ENCODE measurements at places on chromosomes 3 and 15. TPM values are rescaled to one million over a fixed set of nuclear protein-coding genes. Genes with fewer than 3 reads are reported as not detected.

USP13 gene
- total RNA-seq = 9.3 TPM

IGSF10 gene
- 7.7 TPM for total RNA-seq

SNURF gene
- 21.4 TPM for total RNA-seq

NPAP1 gene
- total RNA-seq = not detected

- H3K27me3 ChIP-seq = no peaks in the 10 kb centered on the region
- H3K27ac ChIP-seq = no peak overlapping the region
- H3K36me3 ChIP-seq = no peaks in the 10 kb centered on the region
- no peak overlapping the region for H3K4me3 ChIP-seq
- peaks cover 2% of the 10 kb centered on the region for H3K4me1 ChIP-seq
- no peak for DNase-seq
These were observed 37.6 kb upstream of the UBE2E2 start for GRCh38 chr3:23165571-23165970.

NMB gene
- 5.2 TPM for total RNA-seq

DNA sequence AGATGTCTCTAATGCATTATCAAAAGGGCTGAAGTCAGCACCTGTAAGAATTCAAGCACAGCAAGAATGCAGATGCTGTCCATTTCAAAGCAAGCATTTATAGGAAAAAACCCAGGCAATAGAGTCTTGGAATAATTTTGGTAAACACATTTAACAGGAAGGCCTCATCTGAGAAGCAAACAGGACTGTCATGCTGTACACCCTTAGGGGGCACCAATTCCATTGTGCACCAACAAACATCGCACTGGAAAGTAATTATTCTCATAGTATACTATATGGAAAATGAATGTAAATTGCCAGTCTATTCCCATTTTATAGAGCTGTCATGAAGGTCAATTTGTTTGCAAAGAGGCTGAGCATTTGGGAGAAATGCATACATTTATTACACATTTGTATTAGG is 247.3 kb upstream of the SUCLG2 start:
- H3K4me1 ChIP-seq = no peaks in the 10 kb centered on the region
- H3K36me3 ChIP-seq = no peaks in the 10 kb centered on the region
- no peaks in the 10 kb centered on the region for H3K27me3 ChIP-seq
- H3K4me3 ChIP-seq = no peak overlapping the region

NANOGP8 gene
- 1.2 TPM for total RNA-seq

GRCh38 chr3:151259664-151260063 is 18.7 kb downstream of the P2RY14 start:
- no peak overlapping the region for H3K27ac ChIP-seq
- no peak overlapping the region for H3K4me3 ChIP-seq
- H3K27me3 ChIP-seq = no peaks in the 10 kb centered on the region
- H3K4me1 ChIP-seq = no peaks in the 10 kb centered on the region
- no peaks in the 10 kb centered on the region for H3K36me3 ChIP-seq

- DNase-seq = no peak
- H3K27ac ChIP-seq = no peak overlapping the region
- no peaks in the 10 kb centered on the region for H3K4me1 ChIP-seq
- H3K4me3 ChIP-seq = no peak overlapping the region
- H3K27me3 ChIP-seq = no peaks in the 10 kb centered on the region
- H3K36me3 ChIP-seq = no peaks in the 10 kb centered on the region
These were observed 451.0 kb downstream of the EDEM1 start for GRCh38 chr3:5638550-5638949.

DNA sequence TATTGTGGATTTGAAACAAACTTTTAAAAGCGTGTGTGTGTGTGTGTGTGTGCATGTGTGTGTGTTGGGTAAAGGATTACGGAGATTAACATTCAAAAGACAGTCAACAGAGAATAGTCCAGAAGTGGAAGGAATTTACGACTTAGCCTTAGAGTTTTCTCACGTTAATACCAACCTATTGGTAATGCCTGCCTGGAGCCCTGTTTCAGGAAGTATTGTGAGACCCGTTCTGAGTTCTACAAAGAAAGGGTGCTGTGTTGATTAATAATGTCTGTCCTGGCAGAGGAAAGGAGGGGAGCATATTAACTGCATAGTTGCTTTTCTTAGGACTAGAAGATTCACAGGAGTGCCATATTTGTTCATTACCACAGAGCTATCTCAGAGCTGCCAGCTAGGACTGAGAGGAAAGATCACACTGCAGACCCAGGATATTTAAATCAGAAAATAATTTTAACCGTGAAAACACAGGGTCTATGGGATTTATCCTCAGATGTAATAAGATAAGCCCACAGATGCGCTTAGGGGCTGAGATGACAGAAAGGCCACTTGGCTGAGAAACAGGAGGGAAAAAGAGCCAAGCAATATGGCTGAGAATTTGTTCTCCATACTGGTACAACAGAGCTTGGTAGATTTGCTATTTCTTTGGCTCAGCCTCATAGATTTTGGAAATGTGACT is 40.5 kb upstream of the FRMD4B start:
- H3K36me3 ChIP-seq = no peaks in the 10 kb centered on the region
- no peak overlapping the region for H3K27ac ChIP-seq
- H3K4me1 ChIP-seq = no peaks in the 10 kb centered on the region
- H3K27me3 ChIP-seq = no peaks in the 10 kb centered on the region
- no peak overlapping the region for H3K4me3 ChIP-seq

GRCh38 chr15:37217567-37217966 is 117.2 kb upstream of the MEIS2 start:
- no peaks in the 10 kb centered on the region for H3K4me1 ChIP-seq
- no peaks in the 10 kb centered on the region for H3K27me3 ChIP-seq
- DNase-seq = no peak
- H3K4me3 ChIP-seq = no peak overlapping the region
- H3K27ac ChIP-seq = no peak overlapping the region

PLEKHO2 gene
- 46.2 TPM for total RNA-seq
